ENCODE measurements at places on chromosomes 6 and 20. TPM values are rescaled to one million over a fixed set of nuclear protein-coding genes. Genes with fewer than 3 reads are reported as not detected.

SALL4 gene
- 0.25 TPM for total RNA-seq

CENPB gene
- total RNA-seq: 70.7 TPM

RHAG gene
- 0.44 TPM for total RNA-seq

C6orf132 gene
- total RNA-seq: 1.4 TPM

TMEM170B gene
- total RNA-seq: 4.4 TPM

SLC52A3 gene
- 2.3 TPM for total RNA-seq

MYT1 gene
- 0.11 TPM for total RNA-seq

ZC2HC1B gene
- total RNA-seq: not detected

SEMG1 gene
- total RNA-seq: not detected

ZBP1 gene
- total RNA-seq: not detected

ZSCAN16 gene
- total RNA-seq: 2.1 TPM

FLRT3 gene
- total RNA-seq: 0.05 TPM

PLCB4 gene
- 30.5 TPM for total RNA-seq

CCDC170 gene
- 0.36 TPM for total RNA-seq

CLPSL2 gene
- not detected for total RNA-seq

BCAS1 gene
- total RNA-seq: not detected

B3GAT2 gene
- total RNA-seq: not detected

PACSIN1 gene
- 15.2 TPM for total RNA-seq

AIF1 gene
- 15.2 TPM for total RNA-seq

MYLK2 gene
- total RNA-seq: 0.25 TPM

MOG gene
- 14.7 TPM for total RNA-seq

GTSF1L gene
- total RNA-seq: not detected

SLC17A2 gene
- total RNA-seq: not detected
